Hypothalamus (tissue), 51 donors: ENCODE measurements at places on chromosomes 4 and X.

DNA sequence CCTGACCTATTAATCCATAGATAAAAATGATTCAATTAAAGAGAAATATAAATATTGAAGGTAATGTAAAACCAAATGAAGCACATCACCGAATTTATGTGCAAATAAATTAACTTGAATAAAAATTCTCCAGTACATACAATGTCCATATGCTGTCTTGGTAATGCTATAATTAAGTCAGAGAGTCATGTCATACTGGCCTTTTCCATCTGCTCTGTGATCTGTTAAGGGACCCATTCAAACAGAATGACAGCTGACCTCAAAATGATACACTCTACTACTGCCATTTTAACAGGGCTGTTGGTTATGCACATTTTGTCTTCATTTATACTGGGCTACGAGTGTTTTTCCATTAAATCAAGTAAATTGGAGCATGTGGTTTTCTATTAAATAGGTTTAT lies 99.3 kb downstream of the TEX13A start:
- no peak for DNase-seq

DNA sequence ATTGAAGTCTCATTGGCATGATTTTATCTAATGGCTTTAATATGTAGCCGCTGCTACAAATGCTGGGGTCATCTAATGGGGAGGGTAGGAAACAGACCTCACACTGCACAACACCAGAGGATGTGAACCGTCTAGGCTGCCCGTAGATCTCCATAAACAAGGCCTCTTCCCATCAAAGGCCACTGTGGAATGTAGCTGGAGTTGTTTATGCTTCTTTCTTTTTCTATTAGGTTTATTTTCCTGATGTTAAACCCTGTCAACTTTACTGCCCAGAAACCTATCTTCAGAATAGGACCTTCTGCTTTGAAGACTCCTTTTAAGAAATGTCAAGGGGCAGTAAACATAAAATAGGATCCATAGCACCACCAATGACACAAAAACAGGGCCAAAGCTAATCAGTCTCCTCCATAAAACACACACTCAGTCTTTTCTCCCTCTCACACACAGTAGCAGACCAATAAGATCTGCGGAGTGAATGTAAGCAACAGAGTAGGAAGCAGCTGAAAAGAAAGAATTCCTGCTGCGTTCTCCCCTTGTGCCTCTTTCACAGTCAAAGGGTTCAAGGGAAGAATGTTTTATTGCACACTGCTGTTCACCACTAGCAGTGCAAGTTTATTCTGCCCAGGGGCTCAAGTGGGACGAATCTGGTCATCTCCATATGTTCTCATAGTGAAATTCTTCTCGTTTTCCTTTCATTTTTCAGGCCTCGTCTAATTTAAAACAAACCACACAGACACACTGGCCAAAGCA lies 72.2 kb downstream of the MAML3 start:
- DNase-seq, result no peak

DNA sequence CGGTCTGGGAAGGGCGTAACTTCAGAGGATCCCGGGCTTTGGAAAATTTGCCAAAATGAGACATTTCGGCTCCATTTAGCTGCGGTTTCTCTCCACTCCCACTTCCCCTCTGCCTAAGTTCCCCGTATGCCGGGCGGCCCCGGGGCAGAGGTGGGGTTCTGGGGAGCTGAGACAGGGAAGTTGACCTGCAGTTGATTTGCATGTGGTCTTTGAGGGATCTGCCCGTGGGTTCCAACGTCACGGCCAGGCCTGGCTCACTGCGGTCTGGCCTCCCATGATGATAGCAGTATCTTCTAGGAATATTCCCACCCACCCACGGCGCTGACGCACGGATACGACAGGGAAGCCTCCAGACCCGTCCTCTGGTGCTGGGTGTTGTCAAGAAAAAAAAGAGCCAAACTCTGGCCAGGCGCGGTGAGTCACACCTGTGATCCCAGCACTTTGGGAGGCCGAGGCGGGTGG lies 27.3 kb upstream of the CRLF2 start:
- DNase-seq, result peak; percentile 15

- DNase-seq, result no peak
These were observed 1.9 kb downstream of the BCORL1 start for GRCh38 chrX:129984111-129984958.

GRCh38 chr4:108963910-108964309 lies 201.1 kb upstream of the ETNPPL start:
- DNase-seq, result no peak

DNA sequence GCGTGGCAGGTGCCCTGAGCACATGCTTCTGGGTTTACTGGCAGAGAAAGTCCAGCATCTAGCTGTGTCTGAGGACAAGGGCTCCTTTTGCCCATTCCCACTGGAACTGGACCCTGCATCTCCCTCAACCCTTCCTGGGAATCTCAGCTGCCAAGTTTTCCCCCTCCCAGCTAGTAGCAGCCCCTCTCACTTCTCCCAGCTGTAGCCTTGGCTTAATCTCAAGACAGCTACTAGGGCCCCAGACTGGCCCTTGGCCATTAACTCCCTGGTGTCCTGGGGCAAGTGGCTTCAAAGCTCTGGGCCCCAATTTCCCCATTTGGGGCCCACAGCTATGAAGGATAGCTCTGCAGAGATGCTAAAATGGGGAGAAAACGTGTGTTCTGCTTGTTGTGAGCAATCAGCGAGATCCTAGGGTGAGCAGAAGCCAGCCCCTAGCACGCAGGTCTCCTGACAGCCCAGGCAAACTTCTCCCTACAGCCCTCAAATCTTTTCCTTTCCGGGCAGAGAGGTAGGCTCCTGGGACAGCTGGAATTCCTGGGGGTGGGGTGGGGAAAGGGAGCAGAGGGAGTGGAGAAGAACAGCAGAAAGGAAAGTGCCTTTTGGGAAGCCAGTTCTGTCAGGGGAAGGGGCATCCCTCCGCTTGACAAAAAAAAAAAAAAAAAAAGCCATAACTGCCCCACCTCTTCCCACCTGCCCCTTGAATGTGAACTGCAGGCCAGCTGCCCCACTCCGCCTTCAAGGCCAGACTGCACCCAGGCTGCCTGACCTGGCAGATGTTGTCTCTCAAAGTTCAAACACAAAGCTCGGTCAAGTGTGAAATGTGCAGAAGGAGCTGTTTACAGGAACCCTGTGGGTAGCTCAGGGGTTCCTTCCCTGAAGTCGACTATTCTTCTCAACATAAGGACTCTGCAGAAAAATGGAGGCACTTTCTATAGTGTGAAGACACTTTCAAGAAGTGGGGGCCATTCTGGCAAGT lies 16.6 kb downstream of the FGD1 start:
- DNase-seq, result no peak

DNA sequence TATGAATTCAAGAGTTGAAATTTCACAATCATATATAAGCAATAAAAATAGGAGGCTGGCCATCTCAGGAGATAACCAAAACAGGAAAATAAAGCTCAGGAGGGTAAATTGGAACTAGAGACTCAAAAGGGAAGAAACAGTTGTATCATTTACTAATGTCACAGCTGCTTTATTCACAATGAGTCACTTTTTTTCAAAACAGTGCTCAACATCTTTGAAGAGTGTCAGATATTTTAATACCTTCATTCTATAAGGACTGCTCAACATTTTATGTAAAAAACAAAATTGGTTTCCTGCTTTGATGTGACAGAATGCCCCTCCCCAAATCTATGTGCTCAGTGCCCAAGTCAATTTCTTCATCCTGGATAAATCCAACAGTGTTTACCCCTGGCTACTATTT lies 97.7 kb downstream of the DDX60 start:
- DNase-seq, result no peak

DNA sequence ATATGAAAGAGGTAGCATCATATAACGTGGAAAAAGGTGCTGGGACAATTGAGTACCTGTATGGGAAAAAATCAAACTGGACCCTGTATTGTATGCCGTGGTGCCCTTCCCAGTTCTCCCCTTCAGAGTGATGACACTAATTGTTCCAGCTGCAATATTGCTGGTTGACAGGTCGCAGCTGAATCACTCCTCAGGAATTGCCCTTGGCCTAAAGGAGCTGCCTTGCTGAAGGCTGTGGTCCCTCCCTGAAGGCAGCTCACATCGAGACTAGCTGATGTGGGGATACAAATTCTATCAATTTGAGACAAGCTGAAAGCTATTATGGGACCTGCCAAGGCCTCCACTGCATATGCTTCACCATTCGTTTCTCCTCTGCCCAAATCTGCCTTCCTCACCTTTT lies 39.3 kb upstream of the CXCL8 start:
- DNase-seq, result no peak

- DNase-seq, result no peak
These were observed 282.6 kb upstream of the NDST4 start for GRCh38 chr4:115396034-115396433.

DNA sequence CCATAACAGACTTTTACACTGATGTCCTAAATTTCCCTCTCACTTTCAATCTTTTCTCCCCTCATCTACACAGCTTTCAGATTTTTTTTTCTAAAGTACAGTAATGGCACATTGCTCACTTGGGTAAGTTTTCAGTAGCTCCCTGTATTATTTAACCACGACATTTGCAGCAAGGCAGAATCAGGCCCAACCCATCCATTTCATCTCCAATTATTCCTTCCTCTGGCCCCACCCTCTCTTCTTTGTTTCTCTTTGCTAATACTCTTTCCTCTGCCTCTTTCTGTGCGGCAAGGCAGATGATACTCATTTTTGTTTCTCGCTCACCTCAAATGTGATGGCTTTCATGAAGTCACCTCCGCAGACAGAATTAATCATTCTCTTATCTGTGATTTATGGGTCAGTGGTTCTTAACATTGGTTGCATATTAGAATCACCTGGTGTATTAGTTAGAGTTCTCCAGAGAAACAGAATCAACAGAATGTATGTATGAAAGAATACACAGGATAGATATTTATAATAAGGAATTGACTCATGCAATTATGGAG lies 43.4 kb upstream of the GATB start:
- no peak for DNase-seq

- DNase-seq, result no peak
These were observed 306.1 kb upstream of the FAM241A start for GRCh38 chr4:111839141-111839540.

GRCh38 chrX:17741123-17741511 lies 3.8 kb downstream of the SCML1 start:
- DNase-seq, result no peak

GRCh38 chrX:9500584-9500983 lies 35.7 kb downstream of the TBL1X start:
- no peak for DNase-seq

DNA sequence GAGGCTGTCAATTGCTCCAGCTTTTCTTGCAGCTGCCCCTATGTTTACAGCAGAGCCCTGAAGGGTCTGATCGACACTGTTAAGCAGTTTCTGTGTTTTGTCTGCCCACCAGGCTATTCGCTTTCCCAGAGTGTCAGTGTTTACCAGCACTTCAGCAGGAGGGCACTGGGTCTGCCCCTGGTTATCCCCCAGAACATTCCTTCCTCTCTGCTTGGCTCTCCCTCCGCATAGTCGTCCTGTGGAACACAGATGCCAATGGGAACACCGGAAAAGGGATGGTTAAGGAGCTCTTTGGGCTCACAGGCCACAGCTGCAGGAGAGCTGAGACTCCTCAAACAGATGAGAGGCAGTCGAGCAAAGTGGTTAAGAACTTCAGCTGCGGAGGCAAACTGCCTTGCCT lies 71.3 kb upstream of the FBXW7 start:
- no peak for DNase-seq

GRCh38 chr4:65023883-65024670 lies 614.8 kb upstream of the TECRL start:
- DNase-seq, result no peak

DNA sequence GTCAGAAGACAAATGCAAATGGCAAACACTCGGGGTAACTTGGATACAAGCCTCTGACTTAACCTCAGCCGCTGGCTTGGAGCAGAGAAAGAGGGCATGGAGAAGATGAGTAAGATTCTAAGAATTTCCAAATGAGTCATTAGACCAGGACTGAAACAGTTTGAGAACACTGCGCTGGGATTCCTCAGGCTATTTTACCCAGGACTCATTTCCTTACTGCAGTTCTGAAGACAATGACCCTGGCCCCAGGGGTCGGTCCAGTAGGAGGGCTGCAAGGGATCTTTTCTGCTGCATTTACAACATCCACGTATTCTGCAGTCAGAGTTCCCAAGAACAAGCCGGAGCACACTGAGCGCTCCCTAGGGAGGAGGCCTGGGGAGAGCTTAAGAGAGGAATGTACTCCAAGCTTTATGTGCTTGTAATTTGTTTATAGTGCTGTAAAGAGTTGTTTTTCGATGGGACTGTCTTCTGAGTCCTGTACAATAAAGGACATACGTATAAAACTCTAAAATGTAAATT lies 27.3 kb upstream of the SORBS2 start:
- no peak for DNase-seq

DNA sequence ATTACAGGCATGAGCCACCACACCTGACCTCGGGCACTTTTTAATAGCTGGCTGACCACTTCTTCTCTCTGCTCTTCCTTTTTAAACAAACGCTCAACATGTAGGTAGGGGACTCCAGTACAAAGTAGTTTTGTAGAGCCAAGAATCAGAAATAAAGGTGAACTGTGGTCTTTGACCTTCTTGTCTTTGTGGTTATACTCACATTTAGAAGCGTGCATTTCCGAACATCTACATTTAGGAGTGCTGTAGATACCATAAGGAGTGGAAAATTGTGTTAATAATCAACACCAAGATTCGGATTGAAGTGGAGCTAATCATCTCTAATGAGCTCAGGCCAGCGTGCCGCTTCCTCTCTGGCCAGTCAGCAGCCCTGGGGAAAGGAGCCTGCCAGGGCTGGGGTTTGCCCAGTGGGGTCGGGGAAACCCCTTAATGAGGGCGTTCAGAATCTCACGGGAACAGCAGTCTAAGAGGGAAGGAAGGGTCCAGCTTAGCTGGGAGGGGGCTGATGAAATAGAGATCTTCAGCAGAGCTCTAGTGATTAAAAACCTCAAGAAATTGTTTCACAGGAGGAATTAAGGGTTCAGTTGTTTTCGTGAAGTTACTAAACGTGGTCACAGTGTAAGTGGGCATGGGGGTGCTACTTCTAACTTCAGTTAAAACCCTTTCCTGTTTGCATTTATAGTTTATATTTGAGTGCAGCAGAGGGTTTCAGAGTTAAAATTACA lies 81.2 kb downstream of the GAB1 start:
- no peak for DNase-seq

DNA sequence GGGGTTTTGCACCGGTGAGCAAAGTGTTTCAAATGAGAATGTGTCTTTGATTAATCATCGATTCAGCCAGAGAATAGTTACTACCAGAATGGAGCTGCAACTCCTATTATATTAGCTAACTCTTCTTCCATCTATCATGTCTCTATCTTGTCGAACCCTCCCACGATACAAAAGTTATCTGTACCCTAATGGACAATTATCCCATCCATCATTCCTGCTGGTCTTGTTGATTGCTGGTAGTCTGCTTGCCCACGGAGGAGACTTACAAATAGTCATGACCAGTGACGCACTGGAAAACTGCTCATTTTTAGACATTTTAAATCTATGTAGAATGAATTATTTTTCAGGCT lies 67.5 kb downstream of the RTL9 start:
- DNase-seq, result no peak

- DNase-seq, result no peak
These were observed 257.1 kb upstream of the RPS6KA3 start for GRCh38 chrX:20523626-20524312.

- DNase-seq, result no peak
These were observed 79.9 kb downstream of the AASDH start for GRCh38 chr4:56307423-56307822.
